Activated CD8-positive, alpha-beta T cell treated with anti-CD3 and anti-CD28 coated beads, Interleukin-2, amount 10 ng/mL, durations not matched to agents 7 days and 5 days (primary cell): ENCODE measurements at places on chromosomes 5 and 9. TPM values are rescaled to one million over a fixed set of nuclear protein-coding genes. Genes with fewer than 3 reads are reported as not detected.

DNA sequence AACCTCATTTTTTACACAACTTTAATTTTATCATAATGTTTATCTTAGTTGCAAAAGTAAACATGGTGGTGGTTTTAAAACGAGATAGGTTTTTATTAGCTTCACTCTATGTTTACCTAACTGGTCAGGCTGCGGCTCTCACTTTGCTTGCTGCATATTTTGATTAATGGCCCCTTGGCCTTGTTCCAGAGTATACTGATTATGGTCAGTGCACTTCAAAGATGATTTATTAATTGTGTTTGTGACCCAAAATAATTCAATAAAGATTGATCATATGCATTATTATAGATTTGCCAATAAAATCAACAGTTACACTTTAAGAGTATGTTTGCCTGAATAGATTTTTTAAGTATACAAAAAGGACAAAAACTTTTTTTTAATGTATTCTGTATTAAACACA is 188.0 kb downstream of the XRCC4 start:
- H3K27ac ChIP-seq = no peak overlapping the region
- no peaks in the 10 kb centered on the region for H3K27me3 ChIP-seq
- H3K4me3 ChIP-seq = no peak overlapping the region

RLN1 gene
- 1.3 TPM for total RNA-seq

DNA sequence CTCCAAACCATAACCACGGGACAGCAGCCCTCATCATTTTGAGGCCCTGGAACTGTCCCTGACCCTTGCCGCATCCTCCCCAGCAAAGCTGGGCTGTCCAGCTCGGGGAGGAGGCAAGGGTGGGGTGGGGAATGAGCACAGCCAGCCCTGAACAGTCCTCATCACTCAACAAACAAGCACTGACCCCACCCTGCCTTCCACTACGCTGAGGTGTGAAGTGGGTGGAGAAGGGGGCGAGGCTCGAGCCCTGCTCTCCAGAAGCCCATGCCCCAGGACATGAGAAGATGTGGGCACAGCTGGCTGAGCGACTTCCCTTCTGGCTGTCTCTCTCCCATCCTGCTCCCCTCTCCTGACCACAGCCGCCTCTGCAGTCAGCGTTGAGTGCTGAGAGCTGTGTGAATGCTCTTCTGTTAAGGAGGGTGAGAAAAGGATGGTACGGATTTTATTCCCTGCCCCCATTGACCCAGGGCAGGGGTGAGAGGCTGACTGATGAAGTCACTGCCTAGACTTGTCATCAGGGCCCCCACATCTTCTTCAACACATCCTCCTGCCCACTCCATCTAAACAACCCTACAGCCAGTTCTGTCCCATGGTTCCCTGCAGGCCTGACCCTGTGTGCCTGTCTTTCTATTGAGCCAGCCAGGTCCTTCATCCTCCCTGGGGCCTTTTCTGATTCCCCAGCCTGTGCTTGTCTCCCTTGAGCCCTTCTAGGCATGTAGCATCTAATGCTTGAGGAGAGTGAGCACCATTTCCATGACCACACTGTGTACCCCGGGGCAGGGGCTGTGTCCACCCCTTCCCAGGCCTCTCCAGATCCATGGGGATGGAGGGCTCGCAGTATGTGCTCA is 276.0 kb downstream of the FSTL4 start:
- DNase-seq = no peak
- H3K36me3 ChIP-seq = no peaks in the 10 kb centered on the region
- no peak overlapping the region for H3K4me3 ChIP-seq
- H3K27me3 ChIP-seq = no peaks in the 10 kb centered on the region
- H3K4me1 ChIP-seq = peaks cover 37% of the 10 kb centered on the region
- no peak overlapping the region for H3K27ac ChIP-seq

FOXD4L5 gene
- total RNA-seq = 0.23 TPM

- no peak overlapping the region for H3K27ac ChIP-seq
- H3K4me1 ChIP-seq = no peaks in the 10 kb centered on the region
- no peak for DNase-seq
- H3K27me3 ChIP-seq = no peaks in the 10 kb centered on the region
Observed at GRCh38 chr9:2389404-2389803, 232.2 kb upstream of the VLDLR start.

NOXA1 gene
- 0.58 TPM for total RNA-seq

DNA sequence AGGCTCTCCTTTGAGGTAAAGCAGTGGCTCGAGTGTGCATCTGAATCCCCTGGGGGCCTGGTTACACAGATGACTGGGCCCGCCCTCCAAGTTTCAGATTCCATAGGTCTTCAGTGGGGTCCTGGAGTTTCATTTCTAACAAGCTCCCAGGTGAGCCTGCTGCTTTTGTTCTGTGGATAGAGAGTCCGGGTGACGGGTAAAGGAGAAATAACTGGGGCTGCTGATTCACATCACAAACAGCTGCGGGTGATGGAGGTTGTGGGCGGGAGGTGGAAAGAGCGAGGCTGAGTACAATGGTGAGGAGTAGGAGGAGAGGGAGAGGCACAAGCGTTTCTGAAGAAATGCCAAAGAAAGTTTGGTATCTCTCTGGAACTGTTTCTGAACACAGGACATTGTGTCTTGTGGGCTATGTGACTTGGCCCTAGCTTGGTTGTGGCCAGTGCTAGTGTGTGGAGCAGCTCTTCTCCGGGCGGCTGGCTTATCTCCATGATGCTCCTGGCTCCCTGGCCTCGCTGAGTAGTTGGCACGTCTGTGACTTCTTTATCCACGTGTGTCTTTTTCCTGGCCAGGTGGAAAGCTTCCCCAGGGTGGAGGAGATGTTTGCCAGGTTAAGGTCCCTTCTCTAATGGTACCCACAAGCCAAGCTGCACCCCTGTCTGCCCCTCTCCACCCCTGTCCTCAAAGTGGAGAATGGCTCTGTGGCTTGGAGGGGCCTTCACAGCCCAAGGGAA is 61.7 kb downstream of the HSPA4 start:
- no peak overlapping the region for H3K4me3 ChIP-seq
- H3K27ac ChIP-seq = no peak overlapping the region
- H3K4me1 ChIP-seq = peaks cover 2% of the 10 kb centered on the region
- no peaks in the 10 kb centered on the region for H3K36me3 ChIP-seq
- no peaks in the 10 kb centered on the region for H3K27me3 ChIP-seq

- no peak overlapping the region for H3K27ac ChIP-seq
- H3K36me3 ChIP-seq = no peaks in the 10 kb centered on the region
- H3K27me3 ChIP-seq = no peaks in the 10 kb centered on the region
- no peaks in the 10 kb centered on the region for H3K4me1 ChIP-seq
- H3K4me3 ChIP-seq = no peak overlapping the region
Observed at GRCh38 chr5:5291357-5291756, 131.1 kb upstream of the ICE1 start.

PPIP5K2 gene
- total RNA-seq = 65.7 TPM

DNA sequence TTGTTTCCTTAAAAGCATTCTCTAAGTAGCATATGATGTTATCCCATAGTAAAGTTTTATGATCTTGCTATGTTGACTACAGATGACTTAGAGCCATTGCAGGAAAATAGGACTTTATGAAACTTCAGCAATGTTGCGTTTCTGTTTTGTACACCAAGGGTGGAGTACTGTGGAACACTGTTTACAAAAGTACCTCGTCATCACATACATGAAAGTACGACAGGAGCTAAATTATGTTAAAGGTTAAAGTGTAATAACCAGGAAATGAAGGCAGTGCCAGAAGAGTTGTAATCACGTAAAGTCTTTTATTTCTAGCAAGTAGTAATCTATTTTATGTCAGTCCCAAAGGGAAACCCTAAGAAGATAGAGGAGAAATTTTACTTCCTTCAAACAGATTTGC is 50.9 kb downstream of the C9orf85 start:
- no peaks in the 10 kb centered on the region for H3K27me3 ChIP-seq
- no peaks in the 10 kb centered on the region for H3K4me1 ChIP-seq
- DNase-seq = no peak
- H3K36me3 ChIP-seq = peaks cover 37% of the 10 kb centered on the region

DNA sequence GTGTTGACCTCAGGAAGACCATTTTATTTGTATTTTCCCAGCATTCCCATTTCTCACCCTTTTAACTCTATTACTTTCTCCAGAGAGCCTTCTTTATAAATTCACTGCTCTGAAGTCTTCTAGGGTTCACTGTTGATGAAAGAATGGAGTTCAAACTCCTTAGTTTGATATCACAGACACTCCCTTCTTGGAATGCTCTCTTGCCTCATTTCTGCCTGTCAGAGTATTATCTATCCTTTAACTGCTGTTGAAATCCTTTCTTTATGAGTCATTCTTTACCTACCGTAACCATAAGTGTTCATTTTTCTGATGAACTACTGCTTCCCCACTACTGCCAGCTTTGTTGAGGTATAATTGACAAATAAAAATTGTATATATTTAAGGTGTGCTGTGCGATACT is 4.3 kb downstream of the RIC1 start:
- H3K27ac ChIP-seq = no peak overlapping the region
- no peak overlapping the region for H3K4me3 ChIP-seq
- DNase-seq = no peak
- H3K27me3 ChIP-seq = no peaks in the 10 kb centered on the region
- peaks cover 31% of the 10 kb centered on the region for H3K4me1 ChIP-seq

S100Z gene
- 3.2 TPM for total RNA-seq

DNA sequence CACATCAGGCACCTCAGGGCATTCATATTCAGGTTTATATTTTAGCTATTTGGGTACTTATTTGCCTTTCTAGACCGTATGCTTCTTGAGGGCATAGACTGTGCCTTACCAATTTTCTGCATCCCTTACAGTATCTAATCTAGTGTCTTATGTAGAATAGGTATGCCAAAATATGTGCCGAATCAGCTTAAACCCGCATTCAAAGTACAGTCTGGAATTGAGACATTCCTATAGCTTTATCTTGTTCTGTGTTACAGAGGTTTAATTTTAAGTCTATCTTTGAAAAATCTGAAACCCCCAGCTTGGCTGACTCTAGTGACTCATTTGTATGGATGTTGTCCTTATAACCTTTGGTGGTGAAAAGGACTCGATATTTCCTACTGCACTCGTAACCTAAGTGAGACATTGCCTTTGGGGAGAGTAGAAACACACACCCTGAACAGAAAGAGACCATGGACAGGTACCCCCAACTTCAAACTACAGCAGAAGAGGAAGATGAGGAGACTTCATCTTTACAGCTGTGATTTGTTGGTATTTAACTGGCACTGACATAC is 27.0 kb upstream of the TMOD1 start:
- H3K27ac ChIP-seq = no peak overlapping the region
- no peak overlapping the region for H3K4me3 ChIP-seq
- peaks cover 10% of the 10 kb centered on the region for H3K36me3 ChIP-seq
- H3K4me1 ChIP-seq = no peaks in the 10 kb centered on the region
- no peak for DNase-seq

DNA sequence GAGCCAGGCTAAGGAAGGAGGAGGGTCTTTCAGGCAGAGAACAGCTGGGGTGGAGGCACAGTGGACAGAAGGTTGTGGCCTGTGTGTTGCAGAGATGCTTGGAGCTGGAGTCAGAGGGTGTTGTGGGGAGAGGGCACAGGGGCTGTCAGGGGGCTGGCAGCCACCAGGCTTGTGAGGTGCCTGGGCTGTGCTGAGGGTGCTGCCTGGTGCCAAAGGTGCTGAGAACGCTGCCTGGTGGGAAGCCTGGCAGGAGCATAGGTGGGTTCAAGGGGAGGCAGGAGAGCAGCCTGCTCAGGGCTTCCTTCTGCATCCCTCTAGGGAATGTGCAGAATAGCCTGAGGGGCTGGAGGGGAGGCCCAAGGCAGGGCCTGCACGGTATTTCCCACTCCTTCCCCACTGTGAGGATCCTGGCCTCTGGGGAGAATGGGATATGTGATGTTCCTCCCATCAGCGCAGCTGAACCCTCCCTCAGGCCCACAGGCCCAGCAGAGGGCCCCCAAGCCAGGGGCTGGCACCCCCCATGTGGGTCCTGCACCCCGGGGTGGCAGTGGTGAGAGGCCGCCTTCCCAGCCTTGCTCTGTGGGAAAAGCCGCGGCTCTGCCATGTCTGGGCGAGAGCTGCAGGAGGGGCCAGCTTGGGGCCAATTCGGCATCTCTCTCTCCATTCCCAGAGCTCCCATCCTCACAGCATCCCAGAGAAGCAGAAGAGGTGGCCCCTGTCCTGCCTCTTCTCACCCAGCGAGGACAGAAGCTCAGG is 76.3 kb downstream of the CACNA1B start:
- DNase-seq = no peak
- H3K4me1 ChIP-seq = no peaks in the 10 kb centered on the region
- no peaks in the 10 kb centered on the region for H3K27me3 ChIP-seq

- peaks cover 18% of the 10 kb centered on the region for H3K27me3 ChIP-seq
- DNase-seq = no peak
- H3K4me3 ChIP-seq = no peak overlapping the region
- H3K4me1 ChIP-seq = no peaks in the 10 kb centered on the region
- no peak overlapping the region for H3K27ac ChIP-seq
Observed at GRCh38 chr5:159504106-159504856, 174.0 kb upstream of the IL12B start.

DNA sequence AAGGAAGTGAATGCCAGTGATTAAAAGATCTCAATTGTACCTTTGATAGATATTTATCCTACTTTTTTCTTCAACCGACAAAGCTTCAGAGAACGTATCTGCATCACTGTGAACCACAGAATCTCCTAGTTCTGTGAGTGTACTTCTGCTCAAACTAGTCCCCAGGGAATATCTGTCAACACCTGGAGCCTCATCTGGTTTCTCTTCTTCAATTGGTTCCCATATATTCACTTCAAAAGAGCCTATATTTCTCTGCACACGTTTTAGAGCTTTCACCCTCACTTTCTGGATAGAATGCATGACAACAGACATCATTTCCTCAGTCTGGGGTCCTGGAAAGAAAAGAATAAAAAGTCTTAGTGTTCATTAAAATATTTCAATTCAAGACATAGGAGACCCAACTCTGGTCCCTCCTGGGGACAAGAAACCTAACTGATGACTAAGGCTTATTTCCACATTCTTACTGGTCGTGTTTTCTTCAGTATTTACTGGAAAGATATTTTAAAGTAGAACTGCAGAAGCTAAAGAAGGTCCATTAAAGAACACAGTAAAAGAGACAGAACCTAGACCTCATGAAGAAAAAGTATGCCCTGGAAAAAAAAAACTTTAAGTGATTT is 64.3 kb downstream of the CPLANE1 start:
- no peak overlapping the region for H3K4me3 ChIP-seq
- no peak overlapping the region for H3K27ac ChIP-seq
- H3K4me1 ChIP-seq = peaks cover 3% of the 10 kb centered on the region
- no peaks in the 10 kb centered on the region for H3K27me3 ChIP-seq

MEIKIN gene
- not detected for total RNA-seq

DNA sequence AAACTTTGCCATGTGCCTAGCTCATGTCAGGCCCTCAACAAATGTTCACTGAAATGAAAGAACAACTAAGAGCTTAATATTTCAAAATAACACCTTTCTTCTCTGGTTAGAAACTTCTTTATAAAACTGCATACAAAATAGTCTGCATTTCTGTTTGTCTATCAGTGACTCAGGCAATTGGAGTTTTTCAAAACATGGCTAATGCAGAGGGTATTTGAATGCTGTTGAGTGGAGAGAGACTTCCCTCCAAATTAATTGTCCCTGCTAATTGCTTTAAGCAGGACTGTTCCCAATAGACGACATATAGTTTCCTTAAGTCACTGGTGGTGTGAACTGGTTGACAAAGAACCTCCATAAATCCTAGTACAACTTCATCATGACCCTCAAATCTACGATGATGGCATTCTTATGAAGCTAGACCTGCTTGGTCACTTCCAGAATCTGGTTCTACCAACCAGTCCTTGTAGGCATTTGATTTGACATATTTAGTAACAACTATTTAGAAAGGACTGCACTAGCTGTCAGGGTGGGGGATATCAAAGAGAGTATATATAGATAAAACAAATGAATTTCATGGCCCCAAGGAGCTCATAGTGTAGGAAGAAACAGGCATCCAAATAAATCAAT is 84.5 kb downstream of the PRLR start:
- H3K4me1 ChIP-seq = no peaks in the 10 kb centered on the region
- DNase-seq = no peak
- peaks cover 14% of the 10 kb centered on the region for H3K27me3 ChIP-seq
- no peaks in the 10 kb centered on the region for H3K36me3 ChIP-seq
- no peak overlapping the region for H3K27ac ChIP-seq
